ENCODE measurements at places on chromosomes 7 and 10. TPM values are rescaled to one million over a fixed set of nuclear protein-coding genes. Genes with fewer than 3 reads are reported as not detected.

- DNase-seq: no peak
Measured at GRCh38 chr7:3300221-3300650, 816 bp upstream of the SDK1 start.

AGBL3 gene
- polyA plus RNA-seq: 3.4 TPM

DNA sequence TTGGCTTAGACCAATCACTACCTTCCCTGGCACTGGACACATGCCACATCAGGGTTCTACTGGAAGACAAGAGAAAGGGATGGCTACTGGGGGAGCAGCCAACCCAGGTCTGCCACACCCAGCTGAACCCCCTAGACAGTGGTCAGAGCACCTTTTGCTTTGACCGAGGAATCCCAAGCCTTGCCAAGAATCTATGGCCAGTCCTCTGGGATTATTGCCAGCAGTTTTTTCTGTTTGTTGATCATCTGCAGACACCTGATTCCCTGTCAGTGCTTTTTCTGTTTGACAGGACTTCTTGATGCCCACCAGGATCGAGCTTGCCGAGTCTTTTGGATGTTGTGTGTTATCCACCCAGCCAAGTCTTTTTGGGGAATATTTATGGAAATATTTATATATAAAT, 476.2 kb upstream of the GALNT17 start:
- no peak for DNase-seq

DNA sequence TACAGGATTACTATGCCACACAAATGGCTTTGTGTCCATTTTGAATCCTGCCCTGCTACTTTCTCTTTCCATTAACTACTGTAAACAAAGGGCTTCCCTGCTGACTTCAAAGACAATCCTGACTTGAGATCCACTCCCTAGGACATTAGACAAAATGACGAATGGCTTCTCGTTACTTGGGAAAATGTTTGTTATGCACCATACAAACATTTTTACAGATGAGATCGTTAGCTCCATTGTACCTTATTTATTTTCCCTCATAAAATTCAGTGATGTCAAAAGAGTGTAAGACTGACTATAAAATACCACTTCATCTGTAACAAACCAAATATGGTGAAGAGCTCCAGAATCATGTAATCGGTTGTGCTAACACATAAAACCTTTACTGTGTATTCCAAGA, 121.8 kb downstream of the CD36 start:
- no peak for DNase-seq

DNA sequence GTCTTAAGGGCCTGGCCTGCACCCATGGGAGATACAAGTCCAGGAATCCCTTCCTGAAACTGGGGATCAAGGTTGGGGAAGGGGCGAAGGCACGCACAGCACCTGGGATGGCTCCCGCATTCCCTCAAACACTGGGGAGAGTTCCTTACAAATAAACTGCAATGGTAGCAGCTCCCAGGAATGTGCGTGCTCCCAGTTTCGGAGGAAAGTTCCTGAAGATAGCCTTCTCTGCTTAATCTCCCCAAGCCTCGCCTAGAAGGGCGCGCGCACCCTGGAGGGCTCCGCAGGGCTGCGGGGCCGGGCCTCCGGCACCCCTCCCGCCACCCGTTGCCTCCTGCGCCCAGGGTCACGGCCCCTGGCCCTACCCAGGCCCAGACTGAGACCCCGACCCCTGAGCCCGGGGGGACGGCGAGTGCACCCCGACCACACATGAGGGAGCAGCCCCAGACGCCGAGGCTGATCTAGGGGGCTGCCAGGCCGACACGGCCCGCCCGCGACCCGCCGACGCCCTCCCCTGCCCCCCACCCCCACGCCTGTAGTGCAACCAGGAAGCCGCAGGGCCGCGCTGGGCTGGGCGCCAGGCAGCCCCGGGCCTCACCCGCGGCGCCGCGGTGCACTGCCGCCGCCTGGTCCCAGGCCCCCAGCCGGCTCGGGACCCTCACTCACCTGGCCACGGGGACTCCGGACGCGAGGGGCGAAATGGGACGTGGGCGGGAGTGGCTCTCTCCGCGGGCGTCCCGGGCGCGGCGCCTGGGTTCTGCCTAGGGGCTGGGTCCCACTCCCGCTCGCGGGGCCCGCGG, 460 bp downstream of the ANXA11 start:
- peak; percentile 68 for DNase-seq

DNA sequence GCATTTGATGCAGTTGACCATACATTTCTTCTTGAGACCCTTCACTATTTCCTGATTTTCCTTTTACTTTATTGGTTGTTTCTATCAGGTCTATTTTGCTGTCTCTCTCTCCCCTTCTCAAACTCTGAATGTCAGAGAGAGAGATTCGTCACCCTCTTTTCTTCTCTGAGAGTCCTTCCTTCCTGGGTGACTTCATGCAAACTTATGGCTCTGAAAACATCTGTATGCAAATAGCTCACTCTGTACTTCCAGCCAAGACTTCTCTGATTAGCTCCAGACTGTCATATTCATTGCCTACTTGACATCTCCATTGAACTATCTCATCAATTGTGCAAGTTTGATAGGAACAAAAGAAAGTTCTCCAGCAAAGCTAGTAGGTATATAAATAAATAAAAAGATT, 191.7 kb upstream of the KLF6 start:
- no peak for DNase-seq

GRCh38 chr7:39137480-39137879, 159.8 kb downstream of the POU6F2 start:
- DNase-seq: no peak

ANKRD61 gene
- polyA plus RNA-seq: 1.6 TPM

DNA sequence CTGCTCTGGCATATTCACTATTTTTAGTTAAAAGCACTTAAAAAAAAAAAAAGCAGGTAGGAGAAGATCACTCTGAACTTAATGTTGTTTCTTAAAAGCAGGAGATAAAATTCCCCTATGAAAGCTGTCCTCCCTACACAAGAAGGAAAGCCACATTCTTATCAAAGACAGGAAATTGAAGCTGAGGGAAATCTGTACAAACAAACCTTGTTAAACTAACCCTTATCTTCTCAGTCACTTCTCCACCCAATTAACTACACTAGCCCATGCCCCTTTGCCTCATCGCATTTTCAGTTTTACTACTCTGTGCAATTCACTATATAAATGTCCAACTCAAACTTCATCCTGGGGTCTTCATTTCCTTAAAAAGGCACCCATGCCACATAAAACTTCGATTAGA, 2.7 kb upstream of the CDCA7L start:
- DNase-seq: no peak

- no peak for DNase-seq
Measured at GRCh38 chr7:17988141-17988540, 39.5 kb downstream of the PRPS1L1 start.

PTF1A gene
- polyA plus RNA-seq: not detected

- DNase-seq: no peak
Measured at GRCh38 chr7:105880571-105881330, 4.4 kb upstream of the ATXN7L1 start.

- DNase-seq: no peak
Measured at GRCh38 chr7:66847879-66848790, 72.9 kb upstream of the TMEM248 start.

DNA sequence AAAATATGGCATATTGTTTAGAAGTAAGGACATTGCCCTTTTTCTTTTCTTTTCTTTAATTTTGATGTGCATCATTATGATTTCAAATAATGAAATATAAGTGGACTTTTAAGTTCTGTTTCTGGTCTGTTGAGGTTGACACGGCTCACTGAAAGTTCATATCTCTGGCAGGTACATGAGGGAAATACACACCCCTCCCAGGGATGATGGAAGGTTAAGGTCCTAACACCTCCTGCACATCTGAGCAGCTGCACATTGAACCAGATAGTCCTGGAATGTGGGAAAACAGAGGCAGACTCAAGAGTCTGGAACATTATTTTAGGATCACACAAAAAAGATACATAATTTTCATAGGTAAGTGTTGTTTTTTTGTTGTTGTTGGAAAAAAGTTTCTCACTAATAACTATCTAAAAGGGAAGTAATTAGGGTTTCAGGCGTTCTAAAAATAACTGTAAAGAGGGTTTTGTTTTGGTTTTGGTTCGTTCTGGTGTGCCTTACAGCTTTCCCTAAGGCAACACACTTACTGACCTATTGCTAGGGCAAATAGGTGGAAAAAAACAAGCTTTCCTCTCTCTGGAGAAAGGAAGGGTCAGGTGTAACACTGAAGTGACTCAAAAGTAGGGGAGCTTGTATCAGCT, 201.2 kb upstream of the PRKCQ start:
- DNase-seq: no peak

DNA sequence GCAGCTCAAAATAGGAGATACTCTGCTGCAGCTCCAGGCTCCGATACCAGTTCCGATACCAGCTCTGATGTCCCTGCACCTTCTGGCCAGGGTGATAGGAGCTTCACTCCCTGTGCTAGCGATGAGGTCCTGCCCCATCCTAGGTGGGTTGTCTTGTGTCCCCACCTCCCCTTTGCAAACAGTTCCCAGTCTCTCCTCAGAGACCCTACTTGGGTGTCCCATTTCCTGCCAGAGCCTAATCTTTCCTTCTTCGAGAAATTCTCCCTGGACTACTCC, 62.7 kb upstream of the NANOS1 start:
- no peak for DNase-seq

ATXN7L1 gene
- 5.9 TPM for polyA plus RNA-seq

PLXDC2 gene
- polyA plus RNA-seq: 33.0 TPM

DNA sequence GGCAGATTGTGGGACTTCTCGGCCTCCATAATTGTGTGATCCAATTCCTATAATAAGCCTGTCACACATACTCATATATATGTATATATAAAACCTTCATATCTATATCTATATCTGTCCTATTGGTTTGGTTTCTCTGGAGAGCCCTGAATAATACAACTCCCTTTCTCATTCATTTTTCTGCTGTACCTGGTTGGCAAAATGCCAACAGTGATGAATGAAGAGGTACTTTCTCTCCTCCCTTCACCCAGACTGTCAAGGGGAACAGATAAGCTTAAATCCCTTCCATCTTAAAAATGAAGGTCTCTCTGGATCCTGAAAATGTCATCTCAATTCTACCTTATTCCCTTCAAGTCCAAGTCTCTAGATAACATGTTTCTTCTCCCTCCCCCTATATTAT, 60.3 kb upstream of the FOXP2 start:
- DNase-seq: no peak

MYL10 gene
- 40.9 TPM for polyA plus RNA-seq

- DNase-seq: no peak
Measured at GRCh38 chr7:94338921-94339371, 55.7 kb upstream of the COL1A2 start.

- no peak for DNase-seq
Measured at GRCh38 chr7:105246256-105246655, 142.5 kb downstream of the SRPK2 start.

- DNase-seq: no peak
Measured at GRCh38 chr10:121339114-121339513, 259.1 kb downstream of the FGFR2 start.

DNA sequence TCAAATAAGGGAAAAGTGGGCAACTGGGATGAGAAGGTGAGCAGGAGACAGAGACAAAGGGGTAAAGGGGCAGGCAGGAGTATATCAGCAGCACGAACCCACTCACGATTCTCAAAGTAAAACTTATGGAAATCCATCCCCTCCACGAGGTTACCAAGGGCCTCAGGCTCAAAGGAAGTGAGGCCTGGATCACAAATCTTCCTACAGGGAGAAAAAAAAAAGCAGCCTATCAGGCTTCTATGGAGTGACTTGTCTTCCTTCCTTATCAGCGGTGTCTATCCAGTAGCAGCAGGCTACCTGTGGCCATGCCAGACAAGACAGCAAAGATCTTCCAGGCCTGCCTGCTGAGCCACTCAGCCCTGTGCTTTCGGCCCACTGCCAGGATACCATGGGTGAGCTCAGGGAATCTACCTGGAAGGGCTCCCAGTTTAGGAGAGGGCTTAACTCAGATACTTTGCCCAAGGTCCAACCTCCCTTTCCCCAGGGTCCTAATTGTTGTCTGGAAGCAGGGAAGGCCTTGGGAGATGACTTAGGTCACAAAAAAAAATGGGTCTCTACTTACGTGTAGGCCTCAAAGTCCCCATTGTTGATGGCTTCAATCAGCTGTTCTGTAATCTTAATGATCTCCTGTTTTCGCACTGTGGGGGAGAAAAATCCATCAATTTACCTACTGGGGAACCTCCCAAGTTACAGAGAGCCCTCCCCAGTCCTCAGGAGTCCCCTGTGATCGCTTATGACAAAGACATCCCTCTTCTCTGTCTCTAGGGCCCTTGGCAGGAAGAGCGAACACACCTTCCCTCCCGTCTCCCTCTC, 5.7 kb upstream of the NDST2 start:
- DNase-seq: no peak

MLXIPL gene
- 0.52 TPM for polyA plus RNA-seq

ADAM12 gene
- 20.3 TPM for polyA plus RNA-seq

GRCh38 chr7:97859606-97860204, 12.5 kb downstream of the ASNS start:
- no peak for DNase-seq

DNA sequence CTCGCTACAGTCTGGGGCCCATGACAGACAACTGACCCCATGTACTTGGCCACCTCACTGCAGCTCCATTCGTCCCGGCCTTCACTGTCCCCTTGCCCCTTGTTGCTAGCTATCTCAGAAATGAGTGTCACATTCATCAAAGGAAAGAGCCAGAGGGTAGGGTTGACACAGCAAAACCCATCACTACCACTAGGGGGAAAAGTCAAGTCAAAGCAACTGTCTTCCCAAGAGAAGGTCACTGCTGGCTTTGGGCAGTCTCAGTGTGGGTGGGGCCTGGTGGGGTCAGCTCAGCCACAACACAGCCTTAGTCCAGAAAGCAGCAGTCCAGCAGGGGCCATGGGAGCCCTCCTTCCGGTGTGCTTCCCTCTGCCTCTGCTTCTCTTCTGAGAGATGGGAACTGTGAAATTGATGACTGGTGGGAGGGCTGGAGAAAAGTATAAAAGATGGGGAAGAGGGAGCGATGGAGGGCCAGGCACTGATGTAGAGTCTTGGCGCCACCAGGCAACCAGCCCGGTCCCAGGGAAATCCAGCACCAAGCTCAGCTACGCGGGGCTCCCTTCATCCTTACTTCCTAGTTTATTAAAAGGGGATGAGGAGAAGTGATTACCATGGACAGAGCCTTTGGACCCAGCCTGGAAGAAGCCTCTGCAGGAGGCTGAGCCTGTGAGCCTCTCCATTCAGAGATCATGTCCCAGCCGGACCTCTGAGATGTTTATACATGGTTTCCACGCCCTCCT, 58.0 kb downstream of the PLXNA4 start:
- no peak for DNase-seq

DNA sequence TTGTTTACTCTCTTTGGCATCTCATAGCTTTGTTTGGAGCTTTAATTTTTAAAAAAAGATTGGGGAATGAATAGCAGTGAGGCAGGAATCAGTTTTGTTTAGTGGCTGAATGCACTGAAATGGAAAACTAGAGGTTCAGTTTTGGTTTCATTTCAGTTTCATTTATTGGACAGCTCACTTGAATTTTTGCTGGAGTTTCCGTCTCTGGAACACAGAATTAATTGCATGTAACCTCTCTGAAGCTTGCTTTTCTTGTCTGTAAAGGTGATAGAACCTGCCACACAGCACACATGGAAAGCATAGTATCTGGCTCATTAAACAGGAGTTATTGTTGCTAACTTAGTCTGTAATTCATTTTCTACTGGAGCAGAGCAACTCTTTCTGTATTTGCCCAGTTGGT, 7.1 kb downstream of the GRM8 start:
- no peak for DNase-seq

NUDT5 gene
- 28.0 TPM for polyA plus RNA-seq

- no peak for DNase-seq
Measured at GRCh38 chr7:147653456-147653855, 937.1 kb upstream of the C7orf33 start.

HOGA1 gene
- 0.36 TPM for polyA plus RNA-seq

- DNase-seq: no peak
Measured at GRCh38 chr7:106692450-106693051, 31.6 kb upstream of the CCDC71L start.
